ENCODE measurements at places on chromosomes 3 and 15.

DNA sequence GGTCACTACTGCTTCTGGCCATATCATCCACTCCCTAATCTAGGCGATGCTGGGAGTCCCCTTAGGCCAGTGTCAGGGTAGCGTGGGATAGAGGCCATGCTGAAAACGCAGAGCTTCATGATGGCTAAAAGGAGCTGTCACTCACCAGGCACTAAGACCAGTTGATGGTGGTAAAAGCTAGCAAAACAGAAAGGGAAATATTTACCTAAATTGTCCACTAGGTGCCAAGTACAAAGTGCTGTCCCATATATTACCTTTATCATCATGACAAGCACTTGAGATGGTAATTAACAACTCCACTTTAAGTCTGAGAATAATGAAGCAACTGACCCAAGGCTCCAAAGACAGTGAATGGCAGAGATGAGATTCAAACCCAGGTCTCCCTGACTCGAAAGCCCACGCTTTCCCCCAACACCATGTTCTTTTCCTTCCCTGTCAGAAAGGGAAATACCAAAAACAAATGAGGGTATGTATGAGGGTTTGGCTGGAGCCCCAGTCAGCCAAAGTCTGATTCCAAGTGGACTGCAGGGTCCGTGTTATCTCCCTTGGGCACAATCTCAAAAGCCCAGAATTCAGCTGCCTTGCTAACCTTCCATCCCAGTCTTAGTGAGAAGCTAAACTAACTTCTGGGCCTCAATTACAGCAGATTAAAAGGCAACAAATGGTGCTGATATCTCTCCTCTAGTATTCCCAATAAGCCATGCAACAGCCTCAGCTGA, 84.7 kb downstream of the RBPMS2 start:
- no peak for DNase-seq

DNA sequence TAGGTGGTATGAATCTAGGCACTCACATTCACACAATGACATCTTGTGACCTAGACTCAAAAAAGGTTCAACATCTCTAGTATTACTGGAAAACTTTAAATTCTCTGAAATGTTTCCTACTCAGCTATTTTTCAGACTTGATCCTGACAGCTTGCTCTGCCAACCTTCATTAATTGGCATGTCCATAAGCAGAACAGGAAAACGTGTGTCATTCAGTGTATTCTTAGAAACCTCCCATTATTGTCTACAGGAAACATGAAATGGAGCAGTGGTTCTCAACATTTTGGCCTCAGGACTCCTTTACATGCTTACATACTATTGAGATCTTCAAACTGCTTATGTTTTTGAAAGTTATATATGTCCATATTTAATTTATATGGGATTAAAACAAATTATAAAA, 363.2 kb downstream of the NAALADL2 start:
- no peak for DNase-seq

DNA sequence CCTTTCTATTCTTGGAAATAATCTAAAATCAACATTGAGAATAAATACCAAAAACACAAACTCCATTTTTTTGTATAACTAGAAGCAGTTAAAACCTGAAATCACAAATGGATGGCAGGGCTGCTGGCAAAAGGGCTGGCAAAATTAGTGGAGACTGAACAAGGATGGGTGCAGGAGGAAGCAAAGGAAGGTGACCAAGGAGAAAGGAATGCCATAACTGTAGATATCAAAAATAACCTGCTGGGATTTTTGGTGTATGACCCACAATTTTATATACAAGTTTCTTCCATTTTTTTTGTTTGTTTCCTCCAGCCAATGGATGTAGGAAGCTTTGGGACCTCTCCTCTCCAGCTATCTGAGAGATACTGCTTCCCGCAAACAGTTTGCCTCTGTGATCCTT, 12.7 kb downstream of the CFAP44 start:
- no peak for DNase-seq

GRCh38 chr3:64859625-64860535, 172.1 kb upstream of the ADAMTS9 start:
- no peak for DNase-seq

DNA sequence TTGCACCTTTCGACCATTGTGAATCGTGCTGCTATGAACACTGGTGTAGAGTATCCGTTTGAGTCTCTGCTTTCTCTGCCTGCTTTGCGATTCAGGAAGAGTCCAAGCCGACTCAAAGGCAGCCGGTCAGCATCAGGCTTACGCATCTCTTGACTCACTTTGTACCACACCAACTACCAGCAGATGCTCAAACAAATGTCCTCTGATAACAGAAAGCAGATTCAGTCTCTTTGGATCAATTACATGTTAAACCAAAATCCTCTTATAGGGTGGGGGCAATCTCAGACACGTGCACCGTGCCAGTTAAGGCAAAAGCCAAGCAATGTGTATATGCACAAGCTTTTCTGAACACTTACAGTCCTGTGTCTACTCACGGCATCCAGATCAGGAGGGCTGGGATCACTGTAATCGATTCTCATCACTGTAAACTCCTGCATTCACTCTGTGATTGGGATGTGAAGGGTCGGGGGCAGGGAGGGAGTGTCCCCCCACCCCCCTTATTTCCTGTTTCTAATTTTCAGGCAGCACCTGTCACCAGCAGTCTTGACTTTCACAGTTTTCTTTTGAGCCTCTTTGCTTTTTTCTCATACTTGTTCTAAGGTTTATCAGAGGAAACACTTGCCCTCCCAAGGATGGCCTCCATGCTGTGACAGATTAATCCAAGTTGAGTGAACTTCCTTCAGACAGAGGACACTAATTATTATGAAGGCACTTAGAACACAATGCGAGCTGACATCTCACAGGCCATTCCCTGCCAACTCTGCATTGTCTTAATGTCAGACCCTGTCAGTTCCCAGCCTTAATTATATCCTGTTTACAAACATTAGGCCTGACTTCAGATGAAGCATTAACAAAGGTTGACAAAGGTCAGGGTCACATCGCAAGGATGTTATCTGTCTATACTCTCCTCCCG, 153.5 kb downstream of the MECOM start:
- DNase-seq, result no peak

- DNase-seq, result peak; percentile 11
These were observed 8.8 kb downstream of the RPL39L start for GRCh38 chr3:187130346-187131066.

DNA sequence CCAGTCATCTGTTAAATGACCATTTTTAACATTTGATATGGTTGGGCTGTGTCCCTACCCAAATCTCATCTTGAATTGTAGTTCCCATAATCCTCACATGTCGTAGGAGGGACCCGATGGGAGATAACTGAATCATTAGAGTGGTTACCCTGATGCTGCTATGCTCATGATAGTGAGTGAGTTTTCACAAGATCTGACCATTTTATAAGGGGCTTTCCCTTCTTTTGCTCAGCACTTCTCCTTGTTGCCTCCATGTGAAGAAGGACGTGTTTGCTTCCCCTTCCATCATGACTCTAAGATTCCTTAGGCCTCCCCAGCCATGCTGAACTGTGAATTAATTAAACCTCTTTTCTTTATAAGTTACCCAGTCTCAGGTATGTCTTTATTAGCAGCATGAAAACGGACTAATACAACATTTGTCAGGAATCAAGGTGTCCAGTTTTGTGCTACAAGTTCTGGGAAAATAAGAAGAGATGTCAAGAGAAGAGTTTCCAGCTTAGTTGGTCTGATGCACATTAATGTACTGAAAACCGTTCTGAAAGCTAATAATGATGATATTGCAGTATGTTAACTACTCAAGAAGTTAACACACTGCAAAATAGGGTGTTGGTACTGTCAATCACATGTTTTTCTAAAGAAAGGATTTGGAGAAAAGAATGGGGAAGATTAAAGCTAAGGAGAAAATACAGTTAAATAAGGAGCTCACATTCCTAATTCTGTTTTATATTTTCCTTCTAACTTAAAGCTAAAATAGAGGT, 67.9 kb downstream of the ATP8B4 start:
- DNase-seq, result no peak

GRCh38 chr3:174431717-174432116, 427.4 kb upstream of the NAALADL2 start:
- no peak for DNase-seq

DNA sequence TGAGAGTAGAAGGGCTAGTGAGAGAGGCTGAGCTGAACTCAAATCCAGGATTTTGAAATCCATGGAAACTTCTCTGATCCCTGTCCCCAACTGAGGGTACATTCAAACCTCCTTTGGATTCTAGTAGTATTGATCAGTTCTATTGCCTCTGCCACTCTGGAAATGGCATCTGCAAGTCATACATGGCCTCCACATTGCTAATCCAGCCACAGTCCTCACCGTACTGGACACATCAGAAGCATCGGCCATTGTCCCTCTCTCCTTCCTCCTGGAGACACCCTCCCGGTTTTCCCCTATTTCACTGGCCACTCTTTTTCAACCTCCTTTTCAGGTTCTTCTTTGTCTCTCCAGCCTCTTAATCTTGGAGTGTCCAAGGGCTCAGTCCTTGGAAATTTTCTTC, 66.9 kb downstream of the ETV5 start:
- DNase-seq, result no peak

GRCh38 chr3:128504963-128505730, 12.1 kb upstream of the GATA2 start:
- DNase-seq, result no peak

DNA sequence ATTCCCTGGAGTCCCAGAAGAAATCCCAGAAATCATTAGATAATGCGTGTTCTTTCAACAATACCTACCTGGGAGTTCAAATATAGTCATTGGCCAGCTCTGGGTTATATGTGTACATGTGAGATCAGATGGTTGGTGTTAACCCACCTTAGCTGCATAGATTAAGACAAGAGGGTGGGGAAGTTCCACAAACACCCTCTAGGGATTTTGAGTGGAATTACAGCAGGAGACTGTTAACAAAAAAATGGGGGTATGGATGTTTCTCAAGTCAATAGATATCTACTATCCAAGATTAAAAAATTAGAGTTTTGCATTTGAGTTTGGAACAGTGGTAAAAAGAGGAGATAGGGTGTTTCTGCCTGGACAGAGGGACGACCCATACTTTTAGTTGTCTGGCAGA, 282.5 kb upstream of the CNTN3 start:
- DNase-seq, result no peak

GRCh38 chr3:61531528-61531927, 29.8 kb upstream of the PTPRG start:
- DNase-seq, result no peak

DNA sequence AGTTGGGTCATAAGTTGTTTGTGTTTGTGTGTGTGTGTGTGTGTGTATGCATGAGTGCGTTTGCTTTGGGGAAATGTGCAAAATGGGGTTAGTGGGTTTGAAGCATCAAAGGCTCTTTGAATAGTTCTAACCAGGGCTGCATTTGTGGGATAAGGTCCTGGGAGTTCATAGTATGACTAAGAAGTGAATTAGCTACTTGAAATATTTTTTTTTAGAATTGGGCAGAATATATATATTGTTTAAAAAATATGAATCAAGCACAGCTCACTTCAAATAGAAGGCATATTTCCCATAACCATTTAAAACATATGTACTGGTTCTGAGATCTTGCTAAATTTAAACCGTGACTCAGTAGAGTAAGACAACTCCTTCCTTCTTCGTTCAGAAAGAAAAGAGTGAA, 43.1 kb downstream of the IGF2BP2 start:
- no peak for DNase-seq

- DNase-seq, result peak; percentile 40
These were observed 91.3 kb downstream of the SHQ1 start for GRCh38 chr3:72756900-72757299.

DNA sequence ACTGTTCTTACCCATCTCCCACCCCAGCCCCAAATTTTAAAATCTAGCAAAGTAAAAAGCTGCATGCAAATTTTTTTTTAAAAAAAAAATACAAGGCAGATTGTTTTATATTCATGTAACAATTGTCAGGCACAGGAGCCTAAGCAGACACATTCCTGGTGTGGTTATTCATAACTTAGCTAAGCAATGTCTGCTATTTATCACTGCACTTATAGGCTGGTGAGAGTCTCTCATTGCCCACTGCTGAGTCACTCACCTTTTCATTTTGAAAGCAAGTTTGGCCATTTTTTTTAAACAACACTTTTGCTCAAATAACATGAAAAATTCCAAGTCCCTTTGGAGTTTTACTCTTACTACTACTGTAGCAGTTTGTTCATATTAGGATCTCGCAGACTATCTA, 413.9 kb downstream of the RBMS3 start:
- no peak for DNase-seq

- no peak for DNase-seq
These were observed 9.9 kb downstream of the RRP9 start for GRCh38 chr3:51931756-51932155.

- peak; percentile 29 for DNase-seq
These were observed 20.6 kb downstream of the MYH15 start for GRCh38 chr3:108489776-108490175.

DNA sequence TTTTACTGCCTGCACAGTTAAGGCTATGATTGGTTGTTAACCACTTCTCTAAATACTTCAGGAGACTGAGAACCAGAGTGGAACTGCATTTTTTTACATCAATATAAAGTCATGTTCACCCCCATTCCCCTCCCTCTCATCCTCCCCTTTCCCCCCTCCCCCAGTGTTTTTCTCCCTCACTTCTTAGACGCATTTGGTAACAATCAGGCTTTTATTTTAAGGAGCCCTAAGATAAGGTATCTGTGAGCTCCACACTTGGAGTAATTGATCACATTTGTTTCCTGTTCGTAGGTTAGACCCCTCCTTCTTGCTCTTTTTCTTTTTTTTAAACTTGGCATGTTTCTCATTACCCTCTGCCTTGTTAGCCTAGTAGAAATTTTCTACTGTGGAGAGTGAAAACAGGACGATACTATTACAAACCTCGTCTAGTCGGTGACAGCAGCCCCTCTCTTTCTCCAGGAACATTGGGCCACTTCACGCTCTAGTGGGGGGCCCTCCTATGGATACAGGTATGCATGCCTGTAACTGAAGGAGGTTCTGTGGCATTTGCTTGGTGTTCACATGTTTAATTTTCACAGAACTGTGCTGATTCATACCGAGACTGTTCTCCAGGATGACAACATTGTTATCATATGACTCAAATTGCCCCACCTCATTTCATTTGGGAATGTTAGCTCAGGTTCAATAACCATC, 314.4 kb downstream of the MECOM start:
- DNase-seq, result no peak

GRCh38 chr15:55008421-55008820, 188.3 kb downstream of the RSL24D1 start:
- no peak for DNase-seq

DNA sequence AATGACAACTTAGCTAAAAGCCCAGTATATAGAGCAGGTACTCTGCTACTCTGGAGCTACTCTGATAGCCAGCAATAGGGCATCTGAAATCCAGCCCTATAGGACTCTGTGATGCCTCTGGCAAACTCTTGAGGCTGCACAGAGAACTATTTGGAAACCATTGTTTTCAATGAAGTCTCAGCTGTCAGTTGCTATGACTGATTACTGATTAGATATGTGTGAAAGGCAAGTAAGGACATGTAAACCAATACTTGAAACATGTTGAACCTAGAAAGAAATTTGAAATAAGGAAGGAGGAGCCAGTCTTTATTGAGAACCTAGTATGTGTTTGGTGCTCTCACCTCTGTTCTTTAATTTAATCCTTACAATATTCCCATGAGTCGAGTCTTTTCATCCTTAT, 40.2 kb upstream of the CRTC3 start:
- DNase-seq, result no peak

All from stimulated activated naive CD8-positive, alpha-beta T cell treated with anti-CD3 and anti-CD28 coated beads, Interleukin-15, amount 100 ng/mL, for 72 hours (primary cell).